ENCODE measurements at places on chromosomes 2 and 18.

DNA sequence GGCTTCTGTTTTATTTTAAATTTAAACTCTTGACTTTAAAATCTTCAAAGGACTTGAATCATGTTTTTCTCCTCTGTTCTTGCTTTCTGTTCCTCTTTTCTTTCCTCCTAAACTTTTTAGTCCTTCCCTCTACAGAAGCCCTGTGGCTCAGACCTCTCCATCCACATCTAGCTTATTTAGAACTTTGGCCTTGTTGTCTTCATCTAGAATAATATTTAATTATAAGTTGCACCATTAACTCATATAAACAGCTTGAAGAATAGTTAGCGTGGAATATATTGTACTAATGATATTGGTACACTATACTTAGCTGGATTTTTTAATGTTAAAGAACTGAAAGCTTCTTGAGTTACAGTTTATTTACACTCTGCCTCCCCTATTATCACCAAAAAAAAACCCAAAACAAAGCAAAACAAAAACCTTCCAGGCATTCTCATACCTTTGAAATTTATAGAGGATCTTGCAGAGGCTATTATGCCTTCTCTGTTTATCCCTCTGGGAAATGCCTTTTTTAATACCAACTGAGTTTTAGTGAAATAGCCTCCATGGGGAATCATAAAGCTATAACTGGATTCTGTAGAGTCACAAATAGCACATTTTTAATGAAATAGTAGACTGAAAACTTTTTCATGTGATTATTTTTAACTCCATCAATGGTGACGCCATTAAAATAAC is 9.2 kb upstream of the CCDC141 start:
- no peak for DNase-seq

DNA sequence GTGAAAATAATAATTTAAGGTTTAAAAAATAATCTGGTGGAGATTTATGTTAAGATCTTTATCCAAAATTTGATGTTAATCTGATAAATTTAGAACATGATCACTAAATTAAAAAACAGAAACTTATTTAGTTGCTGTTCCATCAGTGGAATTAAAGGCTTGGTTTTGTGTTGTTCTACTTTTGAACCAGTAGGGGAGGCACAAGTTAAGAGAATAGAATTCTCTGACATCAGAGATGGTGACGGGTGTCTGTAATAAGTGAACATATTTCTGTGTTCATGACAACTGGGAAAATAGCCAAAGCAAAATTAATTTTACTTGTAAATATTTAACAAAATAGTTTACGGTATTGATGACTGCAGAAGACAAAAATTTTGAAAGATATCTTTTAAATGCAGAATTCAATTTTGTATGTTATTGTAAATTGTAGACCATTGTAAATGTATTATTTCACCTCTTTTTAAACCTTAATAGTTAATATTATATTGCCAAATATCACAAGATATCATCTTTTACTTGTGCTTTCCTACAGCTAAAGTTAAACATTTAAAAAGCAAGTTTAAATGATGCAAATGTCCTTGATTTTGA is 106.0 kb downstream of the UBR3 start:
- peak; percentile 8 for DNase-seq

GRCh38 chr2:211103989-211104388 is 547.6 kb downstream of the CPS1 start:
- no peak for DNase-seq

DNA sequence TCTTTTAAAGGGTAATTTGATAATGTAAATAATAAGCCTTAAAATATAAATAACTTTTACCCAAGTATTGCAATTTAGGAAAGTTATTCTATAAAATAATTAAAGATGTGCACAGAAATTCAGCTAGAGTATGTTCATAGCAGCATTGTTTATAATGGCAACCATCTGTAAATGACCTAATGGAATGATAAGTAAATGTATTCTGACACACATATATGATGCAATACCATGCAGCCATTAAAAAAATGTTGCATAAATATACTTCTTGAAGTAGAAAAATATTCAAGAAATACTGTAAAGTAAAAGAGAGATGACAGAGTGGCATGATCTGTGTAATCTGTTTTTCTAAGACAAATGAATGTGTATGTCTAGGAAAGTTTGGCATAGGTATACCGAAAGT is 545.7 kb downstream of the ZEB2 start:
- no peak for DNase-seq

DNA sequence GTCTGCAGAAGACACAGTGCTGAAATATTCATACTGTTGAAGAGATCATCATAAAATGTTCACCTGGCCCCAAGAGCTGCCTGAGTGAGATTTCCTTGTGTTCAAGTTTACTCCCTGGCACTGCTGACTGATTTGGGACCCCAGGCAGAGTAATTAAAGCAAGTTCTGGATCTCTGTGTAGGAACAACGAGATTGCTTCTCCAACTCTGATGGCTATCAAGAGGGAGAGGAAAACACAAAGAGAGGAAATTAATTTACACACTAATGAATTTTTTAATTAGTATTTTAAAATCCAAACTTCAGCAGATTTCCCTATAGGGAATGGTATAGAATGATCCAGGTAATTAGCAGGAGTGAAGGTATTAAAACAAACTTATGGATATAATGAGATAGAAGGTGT is 711.8 kb downstream of the DCDC2C start:
- no peak for DNase-seq

DNA sequence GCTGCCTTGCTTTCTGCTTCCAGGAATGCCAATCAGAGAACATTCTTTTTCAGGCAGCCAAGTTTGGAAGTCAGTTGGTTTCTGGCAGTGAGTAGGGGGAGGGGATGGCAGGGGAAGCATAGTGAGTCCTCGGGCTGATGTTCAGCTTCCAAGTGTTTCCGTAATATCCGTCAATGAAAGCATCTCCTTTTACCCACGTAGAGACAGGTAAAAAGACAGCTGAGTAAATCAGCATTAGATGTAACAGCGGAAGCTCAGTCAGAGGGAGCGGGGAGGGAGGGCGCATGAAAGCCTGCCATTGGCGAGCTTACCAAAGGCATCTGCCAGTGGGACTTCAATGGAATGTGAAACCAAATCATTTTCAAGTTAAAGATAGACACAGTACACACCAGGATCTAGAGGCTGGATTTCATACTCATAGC is 117.1 kb upstream of the DTNA start:
- DNase-seq, result peak; percentile 59

GRCh38 chr18:8450013-8450412 is 159.2 kb upstream of the RAB12 start:
- DNase-seq, result no peak

DNA sequence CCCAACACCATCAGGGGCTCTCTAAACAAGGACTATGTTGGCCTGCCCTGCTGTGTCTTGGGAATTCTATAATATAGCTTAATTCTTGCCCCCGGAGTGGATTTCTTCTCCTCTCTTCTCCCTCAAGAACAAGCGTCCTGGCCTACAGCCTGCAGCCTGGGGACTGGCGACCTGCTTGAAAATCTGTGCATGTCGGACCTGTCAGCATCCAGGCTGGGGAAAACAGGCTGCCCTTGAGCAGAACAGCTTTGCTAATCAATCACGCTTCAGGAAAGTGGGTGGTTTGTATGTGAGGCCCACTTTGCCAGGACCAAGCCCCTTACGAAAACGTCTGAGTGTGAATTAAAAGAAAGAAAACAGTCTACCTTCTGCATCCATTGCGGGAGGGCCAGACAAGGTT is 116.7 kb downstream of the BCL2 start:
- DNase-seq, result no peak

DNA sequence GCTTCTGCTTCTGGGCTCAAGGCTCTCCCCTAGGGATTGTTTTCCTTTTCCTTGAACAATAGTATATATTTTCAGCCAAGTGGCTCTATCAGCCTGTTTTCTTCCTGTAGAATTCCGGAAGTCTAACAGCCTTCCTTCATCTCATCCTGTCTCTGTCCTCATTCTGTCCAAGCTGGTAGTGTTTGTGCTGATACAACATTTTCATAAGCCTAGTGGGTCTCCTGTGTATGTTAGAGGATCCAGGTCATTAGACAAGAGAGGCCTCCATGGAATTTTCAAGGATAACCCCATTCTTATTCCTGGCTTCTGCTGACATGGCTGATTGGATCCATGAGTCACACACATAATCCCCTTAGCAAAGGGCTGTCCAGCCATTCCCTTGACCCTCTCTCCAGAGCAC is 467.6 kb downstream of the PTPRM start:
- no peak for DNase-seq

Data from astrocyte of the cerebellum (primary cell).